ENCODE measurements at places on chromosomes 4 and X.

DNA sequence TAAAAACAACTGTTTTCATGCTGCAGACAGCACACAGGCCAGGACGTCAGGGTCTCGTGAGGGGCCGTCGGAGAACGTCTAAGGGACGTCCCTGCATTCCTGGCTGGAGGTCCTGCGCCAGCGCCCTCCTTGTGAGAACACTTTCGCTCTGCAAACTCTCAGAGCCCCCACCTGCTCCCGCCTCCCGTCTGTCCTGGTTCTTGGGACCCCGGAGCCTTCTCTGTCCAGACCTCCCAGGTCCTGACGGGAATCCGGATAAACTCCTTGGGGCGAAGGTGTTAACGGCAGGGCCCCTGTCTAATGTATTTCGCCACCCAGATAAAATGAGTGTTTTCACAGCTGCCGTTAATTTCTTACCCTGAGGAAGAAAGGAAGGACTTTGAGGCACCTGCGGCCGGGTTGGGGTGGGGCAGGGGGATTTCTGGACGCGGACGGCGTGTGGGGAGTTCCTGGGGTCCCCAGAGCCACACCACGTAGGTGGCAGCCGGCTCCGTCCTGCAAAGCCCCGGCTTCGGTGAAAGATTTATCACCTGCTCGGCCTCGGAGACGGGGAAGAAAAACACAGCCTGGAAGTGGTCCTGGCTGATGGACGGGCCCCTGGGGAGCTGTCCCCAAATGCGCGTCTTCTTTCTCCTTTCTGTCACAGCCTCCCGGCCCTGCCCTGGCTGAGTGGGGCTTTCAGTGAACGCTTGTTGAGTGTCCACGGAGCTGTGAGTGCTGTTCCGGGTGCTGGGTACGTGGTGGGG lies 35.1 kb upstream of the PPP2R3B start:
- DNase-seq: no peak

GRCh38 chrX:85244450-85245211 lies 840 bp downstream of the ZNF711 start:
- no peak for DNase-seq

DNA sequence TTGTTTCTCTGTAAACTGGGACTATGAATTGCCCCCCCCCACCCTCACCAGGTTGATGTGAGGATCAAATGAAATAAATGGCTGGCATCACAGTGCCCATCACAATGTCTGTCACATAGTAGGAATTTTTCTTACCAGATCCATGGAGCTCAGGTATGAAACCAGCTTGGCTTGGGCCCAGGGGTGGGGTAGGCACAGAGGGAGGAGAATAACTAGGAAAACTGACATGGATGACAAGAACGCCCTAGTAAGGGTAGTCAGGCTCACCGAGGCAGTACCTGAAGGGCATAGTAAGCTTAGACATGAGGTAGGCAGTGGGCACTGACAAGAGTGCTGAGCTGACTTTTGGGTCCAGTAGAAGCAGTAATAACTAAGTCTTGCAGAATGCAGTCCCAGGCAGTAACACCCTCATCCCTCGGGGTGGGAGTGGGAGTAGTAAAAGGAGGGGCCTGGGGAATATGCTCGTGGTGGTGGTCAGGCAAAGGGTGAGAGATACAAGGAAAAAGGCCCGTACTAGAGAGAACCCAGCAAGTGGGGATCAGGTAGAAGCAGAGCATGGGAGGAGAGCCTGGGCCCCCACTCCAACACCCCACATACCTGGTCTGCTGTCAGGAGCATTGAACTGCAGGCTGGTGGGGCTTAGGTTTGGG lies 155.9 kb upstream of the PJA1 start:
- no peak for DNase-seq

GRCh38 chr4:16687011-16687410 lies 211.4 kb downstream of the LDB2 start:
- no peak for DNase-seq

GRCh38 chr4:40340030-40340429 lies 4.9 kb downstream of the CHRNA9 start:
- no peak for DNase-seq

DNA sequence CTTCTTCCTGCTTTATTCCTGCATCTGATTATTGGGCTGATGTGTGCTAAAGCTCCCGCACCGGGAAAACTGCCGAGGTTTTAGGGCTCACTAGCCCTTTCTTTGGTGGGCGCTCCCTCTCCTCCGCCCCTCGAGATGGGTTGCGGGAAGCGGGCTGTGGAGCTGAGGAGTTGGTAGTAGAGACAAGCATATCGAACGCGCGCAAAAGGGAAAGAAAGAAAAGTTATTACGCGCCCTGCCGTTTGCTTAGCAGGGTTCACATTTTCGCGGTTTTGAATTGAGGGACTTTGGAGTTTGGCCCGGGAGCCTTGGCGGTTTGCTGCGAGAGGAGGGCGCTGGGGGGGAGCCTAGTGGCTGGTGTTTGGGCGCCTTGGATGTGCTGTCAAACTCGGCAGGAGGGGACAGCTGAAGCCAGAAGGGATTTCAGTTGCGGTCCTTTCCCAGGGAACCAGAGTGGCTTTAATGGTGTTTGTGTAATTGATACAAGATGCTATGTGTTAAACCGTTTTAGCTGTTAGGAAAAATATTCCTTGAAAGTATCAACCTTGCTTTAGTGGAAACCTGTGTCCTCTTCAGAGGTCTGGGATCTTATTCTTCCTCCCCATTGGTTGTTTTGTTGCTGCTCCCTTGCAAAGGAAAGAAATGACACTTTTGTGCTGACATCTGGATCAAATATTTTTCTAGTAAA lies 1.1 kb downstream of the GAB1 start:
- DNase-seq: no peak

GRCh38 chr4:80308466-80308822 lies 27.1 kb upstream of the CFAP299 start:
- DNase-seq: no peak

GRCh38 chr4:61041527-61041926 lies 158.6 kb upstream of the ADGRL3 start:
- peak; percentile 18 for DNase-seq

DNA sequence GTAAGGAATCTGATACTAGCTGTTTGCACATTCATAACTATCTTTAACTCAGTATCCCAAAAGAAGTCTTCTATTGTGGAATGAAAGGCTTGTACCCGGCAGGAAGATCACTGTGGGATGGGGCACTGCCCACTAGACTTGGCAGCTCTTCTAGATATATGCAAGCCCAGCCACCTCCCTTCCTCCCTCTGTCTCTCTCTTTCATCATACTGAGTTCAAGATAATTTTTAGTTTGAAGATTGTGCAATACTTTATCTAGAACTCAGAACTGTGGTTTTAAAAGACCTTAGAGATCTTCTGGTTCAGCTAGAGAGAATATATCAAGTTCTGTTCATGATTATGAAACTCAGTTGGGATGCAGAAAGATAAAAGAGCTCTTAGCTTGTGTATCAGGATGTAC lies 22.5 kb upstream of the GPR34 start:
- DNase-seq: no peak

DNA sequence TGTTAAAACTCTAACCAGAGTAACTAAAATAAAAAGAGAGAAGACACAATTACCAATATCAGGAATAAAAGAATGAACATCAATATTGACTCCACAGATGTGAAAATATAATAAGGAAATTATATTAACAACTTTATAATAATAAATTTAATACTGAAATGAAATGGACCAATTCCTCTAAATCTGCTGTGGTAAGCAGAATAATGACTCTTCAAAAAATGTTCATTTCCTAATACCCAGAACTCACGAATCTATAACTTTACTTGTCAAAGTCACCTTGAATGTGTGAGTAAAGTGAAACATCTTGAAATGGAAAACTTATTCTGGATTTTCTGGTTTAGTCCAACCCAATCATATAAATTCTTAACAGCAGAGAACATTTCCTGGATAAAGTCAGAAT lies 1391.1 kb downstream of the FAM133A start:
- no peak for DNase-seq

DNA sequence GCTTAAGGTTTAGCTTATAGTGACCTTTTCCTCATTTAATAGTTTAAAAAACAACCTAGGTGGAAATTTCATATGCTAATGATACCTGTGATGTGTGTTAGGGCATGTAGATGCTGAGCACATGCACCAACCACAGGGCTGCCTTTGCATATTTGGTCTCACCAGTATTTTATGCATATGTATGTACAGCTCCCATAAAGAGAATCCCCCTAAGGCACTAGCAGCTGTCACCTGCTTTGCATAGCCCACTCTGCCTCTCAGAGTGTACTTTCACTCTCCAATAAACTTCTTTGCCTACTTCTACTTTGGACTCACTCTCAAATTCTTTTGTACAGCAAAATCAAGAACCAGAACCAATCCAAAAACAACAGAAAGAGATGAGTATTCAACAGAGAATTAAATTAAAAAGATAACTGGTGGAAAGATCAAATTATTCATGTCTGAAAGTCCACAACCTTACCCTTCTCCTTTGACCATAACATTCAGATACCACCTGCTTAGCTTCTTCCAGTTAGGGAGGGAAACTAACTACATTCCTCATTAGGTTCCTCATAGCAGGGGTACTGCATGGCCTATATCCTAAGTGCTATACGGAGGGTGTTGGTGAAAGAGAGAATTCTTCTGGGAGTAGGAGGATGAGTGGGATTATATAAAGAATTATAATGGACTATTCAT lies 250.5 kb downstream of the STPG2 start:
- DNase-seq: no peak

GRCh38 chr4:88697141-88697540 lies 488 bp downstream of the NAP1L5 start:
- DNase-seq: no peak

GRCh38 chr4:181281451-181281850 lies 961.8 kb upstream of the TENM3 start:
- no peak for DNase-seq

- no peak for DNase-seq
These were observed 34.9 kb downstream of the POLR2B start for GRCh38 chr4:57013543-57014120.
